ENCODE measurements at places on chromosomes 1 and 21. TPM values are rescaled to one million over a fixed set of nuclear protein-coding genes. Genes with fewer than 3 reads are reported as not detected.

LCE2C gene
- total RNA-seq: not detected

UMODL1 gene
- total RNA-seq: not detected

CDC20 gene
- total RNA-seq: 196 TPM

FAM72C gene
- total RNA-seq: 5.7 TPM

RASSF5 gene
- total RNA-seq: 1.1 TPM

PLEKHO1 gene
- total RNA-seq: 5.2 TPM

CRYBG2 gene
- 1.3 TPM for total RNA-seq

SLC35F3 gene
- total RNA-seq: 4.8 TPM

GJC2 gene
- 0.39 TPM for total RNA-seq

TCP10L gene
- 0.75 TPM for total RNA-seq
